ENCODE measurements at places on chromosomes 6 and 20.

GRCh38 chr6:139927236-139927635, 552.8 kb upstream of the CITED2 start:
- DNase-seq, result peak; percentile 40

DNA sequence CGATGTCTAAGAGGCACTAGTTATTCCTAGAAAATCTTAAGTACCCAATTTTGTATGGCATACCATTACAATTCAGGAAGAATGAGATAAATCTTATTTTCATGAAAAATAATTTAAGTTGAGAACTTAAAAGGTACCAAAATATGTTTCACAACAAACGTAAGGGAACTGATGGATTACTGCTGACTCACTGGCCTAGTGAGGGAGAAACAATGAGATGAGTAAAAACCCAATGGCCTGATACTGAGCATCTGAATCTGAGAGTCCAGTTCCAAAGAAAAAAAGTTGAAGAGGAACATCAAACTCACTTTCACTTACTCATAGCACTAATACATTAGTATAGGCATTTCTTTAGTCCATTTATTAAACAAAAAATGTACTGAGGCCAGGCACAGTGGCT, 56.0 kb downstream of the MDN1 start:
- no peak for DNase-seq

DNA sequence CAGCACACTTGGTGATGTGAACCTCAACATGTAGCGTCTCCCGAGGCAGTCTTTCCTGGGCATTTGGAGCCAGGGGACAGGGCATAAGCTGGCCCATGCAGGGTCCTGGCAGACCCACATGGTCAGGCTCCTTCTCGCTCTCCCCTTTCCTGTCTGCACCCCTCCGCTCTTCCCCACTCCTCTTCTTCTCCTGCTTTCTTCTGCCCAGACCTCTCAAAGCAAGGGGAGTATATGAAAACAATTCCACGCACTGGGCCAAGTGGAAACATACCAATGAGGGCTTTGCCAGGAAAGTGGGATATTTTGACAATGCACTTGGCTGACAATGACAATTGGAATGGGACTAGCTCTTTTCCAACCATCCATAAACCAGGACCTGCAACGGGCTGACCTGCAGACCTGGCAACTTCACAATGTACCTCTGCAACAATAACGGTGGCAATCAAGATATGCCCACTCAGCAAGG, 58.9 kb upstream of the TRAF3IP2 start:
- DNase-seq, result no peak

DNA sequence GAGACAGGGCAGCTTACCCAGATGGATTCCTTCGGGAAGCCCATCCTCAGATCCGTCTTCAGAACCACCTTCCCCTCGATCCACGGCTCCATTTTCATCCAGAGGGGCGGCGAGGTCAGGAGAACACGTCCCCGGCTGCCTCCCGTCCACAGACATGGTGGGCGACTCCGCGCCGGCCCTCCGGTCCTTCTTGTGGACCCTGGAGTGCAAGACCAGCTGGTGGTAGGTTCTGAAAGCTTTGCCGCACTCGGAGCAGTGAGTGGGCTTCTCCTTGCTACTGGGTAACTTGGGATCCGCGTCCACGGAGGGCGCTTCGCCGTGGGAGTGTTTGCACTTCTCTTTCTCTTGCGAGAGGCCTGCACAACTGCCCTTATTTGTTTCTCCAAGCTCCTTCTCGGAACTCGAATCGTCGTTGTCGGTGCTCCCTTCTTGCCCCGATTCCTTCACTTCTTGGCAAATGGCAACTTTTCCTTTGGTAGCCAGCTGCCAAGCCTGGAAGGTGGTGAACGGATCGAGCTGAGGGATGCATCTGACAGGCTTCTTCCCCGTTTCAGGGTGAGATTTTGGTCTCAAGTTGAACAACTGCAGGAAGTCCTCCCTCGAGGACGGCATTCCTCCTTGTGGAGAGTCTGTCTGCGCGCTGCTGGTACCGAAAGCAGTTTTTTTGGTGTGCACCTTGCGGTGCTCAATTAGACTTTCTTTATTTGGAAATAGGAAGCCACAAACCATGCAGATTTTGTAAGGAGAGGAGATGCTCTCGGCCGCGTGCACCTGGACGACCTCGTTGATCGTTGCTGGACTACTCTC, 12.0 kb downstream of the ZNF217 start:
- DNase-seq, result peak; percentile 39

DNA sequence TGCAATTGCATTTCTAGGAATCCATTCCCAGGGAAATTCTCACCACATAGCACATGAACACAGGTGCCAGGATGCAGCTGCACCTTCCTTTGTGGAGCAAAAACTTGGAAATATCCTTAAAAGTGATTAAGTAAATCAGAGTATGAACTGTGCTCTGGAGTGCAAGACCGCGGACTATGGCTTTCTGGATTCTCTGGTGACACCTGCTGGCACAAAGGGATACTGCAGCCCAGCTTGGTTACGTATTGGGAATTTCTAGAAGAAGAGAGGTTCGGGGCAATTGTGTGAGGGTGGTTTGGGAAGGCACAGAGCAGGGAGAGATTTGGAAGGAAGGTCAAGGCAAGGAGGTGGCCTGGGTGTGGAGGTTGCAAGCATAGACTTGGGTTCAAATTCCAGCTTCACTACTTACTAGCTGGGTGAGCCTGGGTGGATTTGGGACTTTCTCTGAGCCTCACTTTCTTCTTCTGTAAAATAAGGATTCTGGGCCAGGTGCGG, 15.9 kb upstream of the PEDS1 start:
- DNase-seq, result peak; percentile 86
